Melanocyte of skin (primary cell): ENCODE measurements at places on chromosomes 12 and 14. TPM values are rescaled to one million over a fixed set of nuclear protein-coding genes. Genes with fewer than 3 reads are reported as not detected.

Gene LRRK2
- total RNA-seq, result 16.7 and 19.9 TPM in 2 replicates

Gene FGF6
- total RNA-seq, result not detected in 2 replicates

Gene SERPINA9
- not detected in 2 replicates for total RNA-seq

Gene MSRB3
- 6.2 and 8.7 TPM in 2 replicates for total RNA-seq

Gene RTN1
- under 0.01 and 0.34 TPM in 2 replicates for total RNA-seq

Gene CCDC196
- total RNA-seq, result not detected in 2 replicates

Gene CFAP73
- not detected in 2 replicates for total RNA-seq

Gene OR6C6
- total RNA-seq, result not detected in 2 replicates

Gene C12orf60
- total RNA-seq, result 7.3 and 9.3 TPM in 2 replicates

Gene ART4
- total RNA-seq, result not detected in 2 replicates

Gene DDX51
- total RNA-seq, result 8.9 and 9.1 TPM in 2 replicates

Gene SGPP1
- 25.3 and 27.9 TPM in 2 replicates for total RNA-seq

Gene B3GNT4
- 1.7 TPM in 1 of 2 replicates, not detected in the other for total RNA-seq

Gene JAG2
- 0.15 and 0.67 TPM in 2 replicates for total RNA-seq

Gene KLRF2
- not detected in 2 replicates for total RNA-seq

Gene TBX5
- total RNA-seq, result under 0.01 TPM in 1 of 2 replicates, not detected in the other

Gene LMO3
- 0.33 and 1.1 TPM in 2 replicates for total RNA-seq

Gene CAPZA3
- total RNA-seq, result not detected in 2 replicates

Gene KRT3
- not detected in 2 replicates for total RNA-seq

Gene OASL
- total RNA-seq, result 16.0 and 78.1 TPM in 2 replicates

Gene ISM2
- total RNA-seq, result not detected in 2 replicates

Gene FOXN4
- total RNA-seq, result not detected in 2 replicates

Gene DNAI7
- 0.31 TPM in 1 of 2 replicates, not detected in the other for total RNA-seq

Gene KRT71
- total RNA-seq, result not detected in 2 replicates

Gene REP15
- 1.0 and 2.5 TPM in 2 replicates for total RNA-seq

Gene CLEC7A
- total RNA-seq, result under 0.01 TPM in 2 replicates

Gene CLEC2A
- total RNA-seq, result not detected in 2 replicates

Gene ACRBP
- 0.73 TPM in 1 of 2 replicates, not detected in the other for total RNA-seq

Gene PROX2
- total RNA-seq, result not detected in 2 replicates

Gene DMAC2L
- total RNA-seq, result 9.7 and 18.8 TPM in 2 replicates

Gene ATL1
- total RNA-seq, result 16.9 and 18.2 TPM in 2 replicates

Gene FOXA1
- not detected in 2 replicates for total RNA-seq

Gene PPP1R1A
- 0.31 TPM in 1 of 2 replicates, not detected in the other for total RNA-seq

Gene ENDOU
- not detected in 2 replicates for total RNA-seq

Gene MIP
- total RNA-seq, result not detected in 2 replicates

Gene MPHOSPH9
- 50.0 and 91.2 TPM in 2 replicates for total RNA-seq

Gene FERMT2
- 126 and 136 TPM in 2 replicates for total RNA-seq

Gene TAS2R14
- 2.4 and 5.5 TPM in 2 replicates for total RNA-seq

Gene HRK
- total RNA-seq, result 5.2 and 11.6 TPM in 2 replicates

Gene STAC3
- total RNA-seq, result 0.33 TPM in 1 of 2 replicates, not detected in the other

Gene ACVRL1
- 1.00 and 1.2 TPM in 2 replicates for total RNA-seq

Gene FAM222A
- 3.2 and 4.3 TPM in 2 replicates for total RNA-seq

Gene DIO3
- total RNA-seq, result not detected in 2 replicates

Gene LBHD2
- total RNA-seq, result not detected in 2 replicates
